Nephron progenitor cell (in vitro differentiated cells): ENCODE measurements at places on chromosomes 12 and 14.

- no peak for DNase-seq
Observed at GRCh38 chr12:2383325-2384028, 330.7 kb downstream of the CACNA1C start.

- no peak for DNase-seq
Observed at GRCh38 chr12:111338096-111338495, 30.8 kb downstream of the PHETA1 start.

DNA sequence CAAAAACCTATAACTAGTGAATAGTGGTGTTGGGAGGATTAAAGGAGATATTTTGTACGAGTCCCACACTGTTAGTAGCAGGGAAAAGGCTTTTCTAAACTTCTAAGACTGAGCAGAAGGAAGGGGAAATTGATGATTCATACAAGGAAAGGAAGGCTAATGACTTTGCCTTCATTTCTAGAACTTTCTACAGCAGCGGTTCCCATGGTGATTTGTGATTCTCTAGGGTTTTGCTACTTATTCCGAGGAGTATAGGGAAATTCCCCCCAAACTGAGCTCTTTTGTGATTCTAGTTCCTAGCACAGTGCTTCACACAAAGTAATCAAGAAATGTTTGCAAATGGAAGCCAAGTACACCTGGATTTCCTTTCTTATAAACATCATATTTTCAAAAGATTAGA is 23.8 kb upstream of the PWP1 start:
- DNase-seq: no peak

GRCh38 chr12:128830505-128830893 is 6.7 kb upstream of the SLC15A4 start:
- no peak for DNase-seq

GRCh38 chr14:61346221-61346620 is 24.8 kb downstream of the PRKCH start:
- DNase-seq: no peak

- DNase-seq: no peak
Observed at GRCh38 chr14:104557086-104557485, 22.5 kb upstream of the C14orf180 start.

- DNase-seq: no peak
Observed at GRCh38 chr14:104597576-104597975, 7.0 kb downstream of the TMEM179 start.

- no peak for DNase-seq
Observed at GRCh38 chr14:67485501-67486095, 2.9 kb downstream of the TMEM229B start.

DNA sequence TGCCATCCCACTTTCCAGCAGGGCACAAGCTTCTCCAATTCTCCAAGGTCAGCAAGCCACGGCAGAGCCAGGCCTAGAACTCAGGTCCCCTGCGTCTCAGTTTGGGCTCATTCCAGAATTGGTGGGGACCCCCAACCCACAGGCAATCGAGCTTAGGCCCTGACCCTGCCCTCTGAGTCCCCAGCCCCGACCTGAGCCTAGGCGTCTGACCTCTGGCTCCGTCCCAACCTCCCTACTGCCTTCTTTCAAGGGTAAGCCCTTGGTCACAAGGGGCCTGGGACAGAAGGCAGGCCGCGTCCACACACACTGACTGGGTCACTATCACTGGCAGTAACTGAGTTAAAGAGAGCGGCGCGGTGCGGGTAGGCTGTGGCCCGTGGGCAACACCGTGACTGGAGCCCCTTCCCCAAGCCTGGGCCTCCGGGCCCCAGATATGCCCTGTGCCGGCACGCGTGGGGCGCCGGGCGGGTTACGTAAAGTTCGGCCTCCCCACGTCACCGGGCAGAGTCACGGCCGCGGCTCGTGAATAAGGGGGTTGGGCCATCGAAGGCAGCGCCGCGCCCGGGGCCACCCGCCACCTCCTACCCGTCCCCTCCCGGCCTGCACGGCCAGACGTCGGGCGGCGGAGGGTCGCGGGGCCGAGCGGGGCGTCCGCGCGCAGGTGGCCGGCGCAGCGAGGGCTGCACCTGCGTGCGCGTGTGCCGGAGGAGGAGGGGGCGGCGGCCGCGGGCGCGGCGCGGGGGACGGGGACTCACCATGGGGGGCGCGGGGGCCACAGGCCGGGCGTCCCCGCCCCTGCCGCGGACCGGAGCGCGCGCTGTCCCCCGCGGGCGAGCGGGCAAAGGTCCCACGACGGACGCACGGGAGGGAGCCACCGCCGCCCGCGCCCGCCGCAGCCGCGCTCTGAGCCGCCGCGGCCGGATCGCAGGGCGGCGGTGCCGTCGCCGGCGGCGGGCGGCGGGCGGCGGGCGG is 516 bp downstream of the ANKRD9 start:
- DNase-seq: peak; percentile 54

DNA sequence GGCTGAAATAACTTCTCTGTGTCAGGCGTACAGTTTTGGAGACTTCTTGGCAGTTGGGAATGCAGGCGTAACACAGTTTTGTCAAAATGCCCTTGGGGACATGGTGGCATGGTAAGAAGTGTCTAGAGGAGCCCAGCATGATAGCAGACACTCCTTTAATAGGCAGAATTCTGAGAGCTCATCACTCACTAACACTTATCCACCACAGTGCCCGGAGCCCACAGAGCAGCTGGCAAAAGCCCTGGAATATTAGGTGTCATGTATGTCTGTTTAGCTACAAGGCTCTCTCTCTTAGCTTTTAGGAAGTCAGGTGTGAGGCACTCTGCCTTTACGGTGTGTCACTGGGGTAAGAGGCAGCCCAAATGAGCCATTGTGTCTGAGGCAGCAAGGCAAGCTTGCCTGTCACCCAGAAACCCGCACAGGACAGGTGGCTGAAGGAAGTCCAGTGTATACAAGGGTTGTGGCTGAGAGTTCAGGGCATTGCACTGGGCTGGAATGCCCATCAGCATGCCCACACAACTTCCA is 96.3 kb downstream of the ESRRB start:
- DNase-seq: no peak

DNA sequence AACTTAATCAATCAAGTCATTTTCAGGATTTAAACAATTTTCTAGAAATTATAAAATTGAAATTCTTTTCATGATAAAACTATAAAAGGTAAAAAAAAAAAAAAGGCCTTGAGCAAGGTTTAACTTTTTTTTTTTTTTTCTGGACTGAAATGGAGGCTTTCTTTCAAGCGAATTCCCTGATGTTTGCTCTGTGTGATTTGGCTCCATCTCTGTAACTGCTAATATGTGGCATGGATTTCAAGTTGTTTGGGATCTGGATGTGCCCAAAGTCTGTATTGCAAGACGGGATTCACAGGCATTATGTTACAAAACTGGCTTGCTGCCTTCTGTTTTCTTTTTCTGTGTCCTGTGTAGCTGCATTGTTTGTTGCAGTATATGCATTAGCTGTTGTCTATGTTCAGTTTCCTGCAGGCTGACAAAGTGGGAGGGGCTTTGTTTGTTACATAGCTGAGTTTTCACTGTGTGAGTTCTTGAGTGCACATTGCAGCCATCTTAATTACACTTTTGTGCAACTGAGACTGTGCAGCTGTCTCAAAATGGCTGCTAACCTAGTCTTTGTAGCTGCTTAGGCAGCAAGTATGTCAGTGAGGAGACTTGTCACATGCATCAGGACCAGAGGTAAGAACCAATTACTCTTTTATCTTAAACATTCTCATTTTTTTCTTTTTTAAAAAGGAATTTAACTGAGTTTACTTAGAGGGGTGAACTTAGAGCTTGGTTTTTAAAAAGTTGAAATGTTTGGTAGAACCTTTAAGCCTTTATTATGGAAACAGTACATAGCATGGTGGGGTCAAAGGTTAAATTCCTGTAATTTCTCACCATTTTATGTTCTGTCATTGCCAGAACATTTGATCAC is 19.5 kb downstream of the ATF7IP start:
- DNase-seq: peak; percentile 46

GRCh38 chr12:4572680-4573079 is 10.7 kb downstream of the DYRK4 start:
- DNase-seq: no peak

DNA sequence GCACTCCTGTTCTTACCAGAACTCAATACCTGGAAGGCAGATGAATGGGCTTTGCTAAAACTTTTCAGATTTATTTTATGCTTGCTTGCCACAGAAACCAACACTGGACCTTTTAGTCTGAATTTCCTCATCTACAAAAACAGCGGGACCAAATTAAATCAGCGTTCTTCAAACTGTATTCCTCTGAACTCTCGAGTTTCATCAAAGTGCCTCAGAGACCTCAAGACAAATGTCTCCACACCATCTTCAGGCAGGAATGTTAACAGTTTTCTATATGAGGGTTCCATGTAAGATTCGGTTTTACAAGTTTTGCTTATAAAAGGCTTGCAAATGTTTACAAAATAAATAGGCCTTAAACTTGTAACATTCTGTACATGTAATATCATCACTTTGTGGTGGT is 74.6 kb downstream of the MED13L start:
- no peak for DNase-seq

- DNase-seq: no peak
Observed at GRCh38 chr14:59150990-59151389, 37.5 kb upstream of the DAAM1 start.

DNA sequence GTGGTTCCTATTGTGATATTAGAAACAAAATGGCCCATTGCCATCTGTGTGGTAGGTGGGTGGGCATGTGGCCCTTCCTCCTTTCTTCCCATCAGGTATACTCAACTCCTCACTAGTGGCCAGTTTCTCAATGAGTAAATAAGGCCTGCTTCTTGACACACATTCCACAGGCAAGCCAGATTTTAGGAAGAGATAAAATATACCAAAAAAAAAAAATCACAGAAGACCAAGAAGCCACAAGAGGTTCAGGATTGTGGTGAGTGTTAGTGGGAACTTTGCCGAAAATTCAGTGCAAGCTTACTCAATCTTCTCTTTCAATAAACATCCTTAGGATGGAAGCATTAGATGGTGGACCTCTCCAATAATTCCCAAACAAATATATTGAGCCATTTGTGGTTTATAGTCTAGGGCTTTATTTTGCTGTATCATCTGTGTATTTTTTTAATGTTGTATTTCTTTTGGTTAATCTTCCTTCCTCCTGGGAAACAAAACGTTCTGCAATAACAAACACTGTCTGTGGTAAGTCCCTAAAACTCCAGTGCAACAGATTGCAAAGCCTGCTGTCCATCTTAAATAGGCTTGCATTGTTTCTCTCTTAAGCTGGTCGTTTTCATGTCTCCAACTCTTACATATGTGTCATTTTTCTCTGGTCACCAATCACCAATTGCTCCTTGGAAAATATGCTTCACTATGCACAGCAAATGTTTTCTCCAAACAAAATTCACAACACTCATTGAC is 289.9 kb upstream of the KITLG start:
- DNase-seq: no peak

- no peak for DNase-seq
Observed at GRCh38 chr12:89884416-89884898, 175.8 kb upstream of the ATP2B1 start.

GRCh38 chr12:31456562-31456961 is 130.6 kb upstream of the SINHCAF start:
- DNase-seq: no peak

DNA sequence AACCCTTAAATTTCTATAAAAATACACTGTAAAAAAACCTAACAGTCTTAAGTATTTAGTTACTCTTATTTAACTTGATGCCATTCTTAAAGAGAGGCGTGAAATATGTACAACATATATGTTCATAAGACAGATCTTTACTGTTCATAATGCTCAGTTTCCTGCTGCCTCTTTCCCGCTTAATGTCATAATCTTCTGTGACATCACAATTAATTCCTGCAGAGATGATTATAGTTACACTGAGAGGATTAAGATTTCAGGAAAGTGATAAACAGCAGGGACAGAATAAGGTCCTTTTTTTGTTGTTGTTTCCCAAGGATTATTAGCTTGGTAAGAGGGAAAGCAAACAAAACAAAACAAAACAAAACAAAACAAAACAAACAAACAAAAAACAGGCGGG is 801.4 kb downstream of the FLRT2 start:
- DNase-seq: no peak

DNA sequence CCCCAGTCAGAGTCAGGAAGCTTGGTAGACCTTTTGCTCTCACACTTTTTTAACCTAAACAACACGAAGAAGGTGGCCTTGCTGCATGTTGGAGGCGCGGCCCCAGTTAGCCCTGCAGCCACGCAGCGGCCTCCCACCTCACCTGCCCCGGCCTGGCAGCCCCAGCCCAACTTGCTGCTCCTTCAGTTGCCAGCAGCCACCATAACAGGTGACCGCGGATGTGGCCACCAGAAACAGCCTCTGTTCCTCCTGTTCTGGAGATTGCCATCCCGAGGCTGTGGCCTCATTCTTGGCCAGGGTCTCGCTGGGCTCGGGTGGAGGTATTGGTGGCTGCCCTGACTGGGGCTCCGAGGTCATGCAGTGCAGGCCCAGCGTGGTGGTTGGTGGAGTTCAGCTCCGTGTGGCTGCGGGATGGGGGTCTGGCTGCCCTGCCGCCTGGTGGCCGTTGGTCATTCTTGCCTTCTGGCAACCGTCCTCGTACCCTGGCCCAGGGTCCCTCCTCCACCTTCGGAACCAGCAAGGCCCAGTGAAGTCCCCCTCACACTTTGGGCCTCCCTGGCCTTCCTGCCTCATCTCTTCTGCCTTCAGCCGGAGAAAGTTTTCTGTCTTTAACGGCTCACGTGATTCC is 20.7 kb upstream of the TEX22 start:
- no peak for DNase-seq

DNA sequence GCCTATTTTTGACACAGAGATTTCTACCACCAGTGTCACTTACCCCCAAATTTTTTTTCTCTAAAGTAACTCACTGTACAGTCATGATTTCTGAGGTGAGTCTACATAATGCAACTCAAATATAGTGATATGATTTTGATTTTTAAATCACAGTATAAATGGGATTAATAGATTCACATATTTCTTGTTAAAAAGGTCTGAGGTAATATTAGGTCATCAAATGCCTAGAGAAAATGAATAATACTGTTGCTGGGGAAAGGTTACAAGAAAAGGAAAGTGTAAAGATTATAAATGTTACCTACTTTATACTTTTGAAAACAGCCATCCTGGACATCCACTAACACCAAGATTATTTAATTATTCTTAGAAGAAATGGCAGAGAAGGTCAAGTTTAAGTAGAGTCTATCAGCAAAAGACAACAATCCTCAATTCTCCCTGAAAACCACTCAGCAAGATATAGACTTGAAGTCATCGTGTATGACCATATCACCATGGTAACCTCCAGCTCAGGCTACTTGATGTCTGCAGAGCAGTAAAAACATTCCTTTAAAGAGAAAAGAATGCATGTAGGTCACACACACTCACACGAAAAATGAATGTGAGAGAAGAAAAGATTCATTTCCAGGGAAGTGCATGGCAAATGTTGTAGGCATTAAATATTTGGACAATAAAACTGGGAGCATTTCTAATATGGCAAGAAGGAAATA is 58.7 kb downstream of the CCDC59 start:
- DNase-seq: peak; percentile 5
